ENCODE measurements at places on chromosomes 16 and 17.

- no peak overlapping the region for H3K27ac ChIP-seq
- H3K4me3 ChIP-seq, result no peak overlapping the region
- H3K36me3 ChIP-seq, result no peaks in the 10 kb centered on the region
- H3K27me3 ChIP-seq, result no peaks in the 10 kb centered on the region
- DNase-seq, result no peak
- no peaks in the 10 kb centered on the region for H3K4me1 ChIP-seq
These were observed 5.0 kb upstream of the CMTM4 start for GRCh38 chr16:66701516-66701915.

DNA sequence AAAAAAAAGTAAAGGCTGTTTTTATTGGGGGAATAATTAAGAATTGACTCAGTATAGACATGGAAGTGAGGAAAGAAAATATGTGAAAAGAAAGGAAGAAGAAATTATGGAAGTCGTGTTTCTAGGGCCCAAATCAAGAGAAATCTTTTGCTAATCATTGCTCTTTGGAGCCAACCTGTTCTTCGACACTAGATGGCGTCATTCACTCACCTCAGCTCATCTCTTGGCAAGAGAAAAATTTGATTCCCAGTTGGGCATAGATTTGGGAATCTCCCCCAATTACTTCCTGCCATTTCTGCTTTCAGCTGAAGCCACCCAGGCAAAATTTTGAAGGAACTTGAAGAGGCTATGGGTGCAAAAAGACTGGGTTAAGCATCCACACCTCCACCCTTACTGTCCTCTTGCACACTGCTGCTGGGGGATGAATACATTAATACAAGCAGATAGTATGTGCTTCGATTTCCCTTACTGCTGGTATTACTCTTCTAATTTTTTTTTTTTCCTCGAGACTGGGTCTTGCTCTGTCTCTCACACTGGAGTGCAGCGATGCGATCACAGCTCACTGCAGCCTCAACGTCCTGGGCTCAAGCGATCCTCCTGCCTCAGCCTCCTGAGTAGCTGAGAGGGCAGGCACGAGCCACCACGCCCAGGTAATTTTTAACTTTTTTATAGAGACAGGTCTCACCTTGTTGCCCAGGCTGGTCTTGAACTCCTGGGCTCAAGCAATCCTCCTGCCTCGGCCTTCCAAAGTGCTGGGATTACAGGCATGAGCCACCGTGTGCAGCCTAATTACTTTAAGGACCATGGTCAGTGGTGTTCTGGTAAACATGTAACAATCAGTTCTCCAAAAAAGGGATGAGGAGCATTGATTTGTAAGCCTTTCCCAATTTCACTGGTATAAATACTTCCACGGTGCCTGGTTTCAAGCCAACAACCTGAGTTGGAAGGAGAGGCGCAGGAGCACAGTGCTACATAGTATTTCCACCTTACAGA, 13.5 kb downstream of the PSMD7 start:
- H3K36me3 ChIP-seq, result peaks cover 6% of the 10 kb centered on the region
- H3K4me3 ChIP-seq, result no peak overlapping the region

- H3K4me1 ChIP-seq, result no peaks in the 10 kb centered on the region
- no peak overlapping the region for H3K27ac ChIP-seq
- DNase-seq, result no peak
- no peaks in the 10 kb centered on the region for H3K36me3 ChIP-seq
These were observed 2.9 kb downstream of the TMEM170A start for GRCh38 chr16:75461575-75461974.

GRCh38 chr16:54631782-54632181, 298.9 kb upstream of the IRX5 start:
- no peak overlapping the region for H3K4me3 ChIP-seq
- no peak for DNase-seq
- no peaks in the 10 kb centered on the region for H3K27me3 ChIP-seq
- H3K36me3 ChIP-seq, result no peaks in the 10 kb centered on the region
- no peak overlapping the region for H3K27ac ChIP-seq
- H3K4me1 ChIP-seq, result no peaks in the 10 kb centered on the region

GRCh38 chr16:68229431-68230175, 6.3 kb downstream of the ESRP2 start:
- H3K27ac ChIP-seq, result no peak overlapping the region
- no peaks in the 10 kb centered on the region for H3K27me3 ChIP-seq
- no peaks in the 10 kb centered on the region for H3K4me1 ChIP-seq
- H3K36me3 ChIP-seq, result no peaks in the 10 kb centered on the region

GRCh38 chr16:58111302-58111627, 17.9 kb downstream of the CFAP20 start:
- H3K4me3 ChIP-seq, result no peak overlapping the region
- no peak for DNase-seq
- H3K36me3 ChIP-seq, result no peaks in the 10 kb centered on the region
- H3K27ac ChIP-seq, result no peak overlapping the region
- no peaks in the 10 kb centered on the region for H3K4me1 ChIP-seq

- H3K27me3 ChIP-seq, result no peaks in the 10 kb centered on the region
- no peak for DNase-seq
- no peak overlapping the region for H3K4me3 ChIP-seq
These were observed 11.8 kb downstream of the GNAO1 start for GRCh38 chr16:56203052-56203451.

- no peak for DNase-seq
- no peak overlapping the region for H3K27ac ChIP-seq
- no peaks in the 10 kb centered on the region for H3K36me3 ChIP-seq
- H3K4me1 ChIP-seq, result no peaks in the 10 kb centered on the region
- H3K4me3 ChIP-seq, result no peak overlapping the region
These were observed 444.0 kb downstream of the XYLT1 start for GRCh38 chr16:17026600-17027242.

- H3K36me3 ChIP-seq, result no peaks in the 10 kb centered on the region
- DNase-seq, result no peak
- H3K27me3 ChIP-seq, result no peaks in the 10 kb centered on the region
- no peak overlapping the region for H3K4me3 ChIP-seq
These were observed 47.6 kb downstream of the SEC14L1 start for GRCh38 chr17:77188084-77189066.

GRCh38 chr16:51228097-51228659, 77.1 kb upstream of the SALL1 start:
- no peaks in the 10 kb centered on the region for H3K4me1 ChIP-seq
- H3K27ac ChIP-seq, result no peak overlapping the region
- H3K36me3 ChIP-seq, result no peaks in the 10 kb centered on the region

- H3K4me3 ChIP-seq, result no peak overlapping the region
- no peaks in the 10 kb centered on the region for H3K27me3 ChIP-seq
- H3K4me1 ChIP-seq, result peaks cover 29% of the 10 kb centered on the region
- DNase-seq, result peak; percentile 33
- H3K27ac ChIP-seq, result no peak overlapping the region
These were observed 126.6 kb downstream of the ANKRD11 start for GRCh38 chr16:89363621-89364393.

DNA sequence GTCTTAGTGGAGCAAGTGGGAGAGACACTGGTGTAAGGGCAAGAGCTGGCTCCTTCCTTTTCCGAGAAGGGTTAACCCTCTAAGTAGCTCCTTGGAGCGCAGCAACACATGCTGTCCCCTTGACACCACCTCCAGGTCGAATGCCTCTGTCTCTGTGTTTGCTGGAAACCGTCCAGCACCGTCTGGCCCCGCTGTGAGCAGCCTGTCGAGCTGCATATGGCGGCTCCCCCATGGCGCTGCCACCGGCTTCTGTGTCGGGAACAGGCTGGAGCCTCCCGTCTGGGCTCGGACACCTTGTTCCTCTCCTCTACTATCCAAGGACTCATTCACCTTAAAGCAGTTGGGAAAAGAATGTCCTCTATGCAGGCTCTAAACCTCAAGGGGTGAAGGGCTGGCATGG, 28.9 kb upstream of the WSCD1 start:
- H3K27ac ChIP-seq, result no peak overlapping the region
- no peak overlapping the region for H3K4me3 ChIP-seq
- H3K36me3 ChIP-seq, result no peaks in the 10 kb centered on the region
- H3K27me3 ChIP-seq, result no peaks in the 10 kb centered on the region
- no peaks in the 10 kb centered on the region for H3K4me1 ChIP-seq

DNA sequence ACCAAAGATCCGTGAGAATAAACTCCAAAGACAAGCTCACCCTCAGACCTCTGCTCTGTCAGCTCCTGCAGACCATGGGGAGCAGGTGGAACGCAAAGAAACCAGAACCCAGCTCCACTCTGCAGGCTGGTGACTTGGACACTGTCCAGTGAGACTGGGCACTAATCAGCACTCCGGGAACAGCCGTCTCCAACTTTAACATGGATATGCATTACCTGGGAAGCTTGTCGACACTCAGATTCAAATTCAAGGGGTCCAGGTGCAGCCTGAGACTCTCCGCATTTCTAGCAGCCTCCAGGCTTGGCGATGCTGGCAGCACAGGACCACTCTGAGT, 9.1 kb downstream of the SLX4 start:
- H3K4me1 ChIP-seq, result no peaks in the 10 kb centered on the region
- no peak overlapping the region for H3K27ac ChIP-seq
- no peaks in the 10 kb centered on the region for H3K36me3 ChIP-seq
- no peak for DNase-seq

GRCh38 chr16:79081297-79082066, 519.1 kb downstream of the MAF start:
- H3K27me3 ChIP-seq, result no peaks in the 10 kb centered on the region
- H3K4me1 ChIP-seq, result no peaks in the 10 kb centered on the region
- no peak for DNase-seq
- no peaks in the 10 kb centered on the region for H3K36me3 ChIP-seq

GRCh38 chr17:57111386-57111785, 26.3 kb downstream of the AKAP1 start:
- no peak for DNase-seq
- H3K4me3 ChIP-seq, result no peak overlapping the region
- H3K36me3 ChIP-seq, result peaks cover 4% of the 10 kb centered on the region
- peaks cover 30% of the 10 kb centered on the region for H3K4me1 ChIP-seq

- no peaks in the 10 kb centered on the region for H3K36me3 ChIP-seq
- H3K27me3 ChIP-seq, result no peaks in the 10 kb centered on the region
- no peaks in the 10 kb centered on the region for H3K4me1 ChIP-seq
- DNase-seq, result no peak
These were observed 8.8 kb downstream of the RUNDC1 start for GRCh38 chr17:42989141-42989540.

GRCh38 chr17:36128411-36128978, 24.9 kb downstream of the CCL4 start:
- H3K27ac ChIP-seq, result no peak overlapping the region
- H3K27me3 ChIP-seq, result no peaks in the 10 kb centered on the region
- DNase-seq, result no peak
- no peaks in the 10 kb centered on the region for H3K36me3 ChIP-seq
- H3K4me3 ChIP-seq, result no peak overlapping the region

- no peaks in the 10 kb centered on the region for H3K27me3 ChIP-seq
- no peaks in the 10 kb centered on the region for H3K4me1 ChIP-seq
These were observed 32.8 kb downstream of the BEAN1 start for GRCh38 chr16:66459878-66460277.

DNA sequence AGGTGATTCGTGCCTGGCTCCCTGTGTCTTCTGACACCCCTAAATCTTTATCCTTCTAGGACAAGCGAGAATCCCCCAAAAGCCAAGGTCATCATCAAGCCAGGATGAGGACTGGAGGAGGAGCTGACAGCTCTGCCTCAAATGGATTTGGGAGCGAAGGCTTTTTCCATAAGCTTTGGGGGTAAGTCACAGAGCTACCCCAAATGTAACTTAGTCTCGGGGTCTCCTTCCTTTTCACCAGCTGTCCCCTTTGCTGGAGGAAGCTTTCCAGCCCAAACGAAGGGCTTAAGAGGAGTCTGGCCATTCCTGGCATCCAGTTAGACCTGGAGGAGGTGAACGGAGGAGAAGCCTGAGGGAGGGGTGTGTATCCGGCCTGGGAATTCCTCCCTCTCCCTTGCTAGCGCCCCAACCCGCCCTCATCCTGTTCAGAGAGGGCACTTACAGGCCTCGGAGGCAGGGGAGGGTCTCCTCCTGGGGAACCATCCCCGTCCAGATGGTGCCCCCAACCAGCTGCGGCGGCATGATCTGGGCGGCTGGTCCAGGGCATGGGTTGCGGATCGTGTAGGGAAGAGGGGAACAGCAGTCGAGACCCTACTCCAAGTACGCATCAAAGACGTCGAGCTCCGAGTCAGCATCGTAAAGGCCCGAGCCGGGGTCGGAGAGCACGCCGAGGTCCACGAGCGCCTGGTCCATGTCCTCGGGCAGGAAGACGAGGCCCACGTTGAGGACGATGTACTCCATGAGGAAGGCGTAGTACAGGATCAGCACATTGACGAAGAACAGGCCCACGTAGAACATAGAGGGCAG, 938 bp downstream of the DEXI start:
- H3K4me1 ChIP-seq, result peaks cover 19% of the 10 kb centered on the region
- no peaks in the 10 kb centered on the region for H3K36me3 ChIP-seq
- no peaks in the 10 kb centered on the region for H3K27me3 ChIP-seq
- H3K4me3 ChIP-seq, result peak overlapping the region; percentile 94

- H3K36me3 ChIP-seq, result no peaks in the 10 kb centered on the region
- no peaks in the 10 kb centered on the region for H3K4me1 ChIP-seq
- no peak overlapping the region for H3K4me3 ChIP-seq
- H3K27ac ChIP-seq, result no peak overlapping the region
These were observed 5.2 kb downstream of the SNX20 start for GRCh38 chr16:50675686-50676610.

DNA sequence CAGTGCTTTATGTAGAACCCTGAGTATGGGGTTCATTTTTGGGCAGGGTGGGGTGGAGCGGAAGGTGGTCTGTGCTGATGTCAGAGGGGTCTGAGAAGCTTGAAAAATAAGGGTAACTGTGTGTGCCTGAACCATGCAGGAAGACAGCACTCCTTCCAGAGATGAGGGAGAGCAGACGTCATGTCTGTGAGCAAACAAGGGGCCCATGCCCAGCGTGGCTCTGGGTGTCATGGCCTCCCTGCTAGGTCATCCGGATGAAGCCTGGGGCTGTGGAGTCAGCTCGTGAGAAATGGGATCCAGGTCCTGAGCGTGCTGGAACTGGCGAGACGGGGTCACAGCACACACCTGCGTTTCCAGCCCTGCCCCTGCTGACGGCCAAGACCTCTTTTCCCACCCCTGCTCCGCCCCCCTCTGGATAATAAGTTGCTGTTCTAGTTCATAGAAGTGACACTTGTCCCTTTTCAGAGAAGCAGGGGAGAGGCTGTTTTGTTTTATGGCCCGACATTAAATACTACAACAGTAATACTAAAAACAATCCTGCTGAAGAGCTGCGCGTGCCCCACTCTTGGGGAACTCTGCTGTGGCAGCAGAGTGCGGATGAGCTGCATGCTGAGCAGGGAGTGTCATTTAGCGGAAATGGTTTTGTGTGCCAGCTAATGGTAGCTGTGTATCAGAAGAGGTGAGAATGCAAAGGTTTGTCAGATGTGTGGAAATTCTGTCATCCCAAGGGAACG, 92.6 kb downstream of the RPTOR start:
- no peak for DNase-seq
- no peaks in the 10 kb centered on the region for H3K27me3 ChIP-seq
- H3K4me1 ChIP-seq, result no peaks in the 10 kb centered on the region
- no peak overlapping the region for H3K4me3 ChIP-seq

DNA sequence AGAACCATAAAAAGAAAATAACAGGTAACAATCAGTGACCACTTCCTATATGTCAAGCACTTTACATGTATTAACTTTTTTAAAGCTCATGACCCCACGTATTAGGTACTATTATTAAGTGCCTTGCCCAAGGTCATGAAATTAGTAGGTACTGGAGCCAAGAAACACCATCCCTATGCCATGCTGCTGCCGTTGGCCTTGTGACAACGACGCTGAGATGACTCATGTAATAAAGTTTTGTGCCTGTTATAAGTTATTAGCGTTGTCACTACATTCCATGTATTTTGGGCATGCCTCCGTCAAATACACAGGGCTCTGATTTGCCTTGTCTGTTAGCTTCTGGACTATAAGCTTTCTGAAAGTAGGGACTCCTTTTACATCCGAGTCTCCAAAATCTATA, 1.4 kb downstream of the BBS2 start:
- H3K27ac ChIP-seq, result peak overlapping the region; percentile 0
- peak overlapping the region; percentile 91 for H3K4me3 ChIP-seq
- H3K36me3 ChIP-seq, result no peaks in the 10 kb centered on the region
- H3K27me3 ChIP-seq, result no peaks in the 10 kb centered on the region
